ENCODE measurements at places on chromosomes 3 and 15.

- DNase-seq: no peak
Observed at GRCh38 chr3:72990701-72991395, 5.8 kb upstream of the PPP4R2 start.

DNA sequence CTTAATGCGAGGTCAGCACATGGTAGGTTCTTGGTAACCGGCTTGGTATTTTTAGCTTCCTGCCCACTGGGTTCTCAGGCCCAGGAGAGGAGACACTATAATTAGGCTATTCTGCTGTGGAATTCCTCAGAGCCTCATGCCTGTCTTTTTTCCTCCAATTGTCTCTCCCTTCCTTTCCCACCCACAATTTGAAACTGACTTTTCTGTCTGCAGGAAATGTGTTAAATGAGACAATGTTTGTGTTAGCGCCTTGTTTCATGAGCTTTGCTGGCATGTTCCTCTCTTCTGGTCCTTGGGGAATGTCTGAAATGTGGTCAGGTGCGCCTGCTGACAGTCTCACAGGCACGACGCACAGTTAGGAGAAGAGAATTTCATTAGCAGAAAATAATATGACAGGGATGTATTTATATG is 223.6 kb upstream of the CTNNB1 start:
- no peak for DNase-seq

DNA sequence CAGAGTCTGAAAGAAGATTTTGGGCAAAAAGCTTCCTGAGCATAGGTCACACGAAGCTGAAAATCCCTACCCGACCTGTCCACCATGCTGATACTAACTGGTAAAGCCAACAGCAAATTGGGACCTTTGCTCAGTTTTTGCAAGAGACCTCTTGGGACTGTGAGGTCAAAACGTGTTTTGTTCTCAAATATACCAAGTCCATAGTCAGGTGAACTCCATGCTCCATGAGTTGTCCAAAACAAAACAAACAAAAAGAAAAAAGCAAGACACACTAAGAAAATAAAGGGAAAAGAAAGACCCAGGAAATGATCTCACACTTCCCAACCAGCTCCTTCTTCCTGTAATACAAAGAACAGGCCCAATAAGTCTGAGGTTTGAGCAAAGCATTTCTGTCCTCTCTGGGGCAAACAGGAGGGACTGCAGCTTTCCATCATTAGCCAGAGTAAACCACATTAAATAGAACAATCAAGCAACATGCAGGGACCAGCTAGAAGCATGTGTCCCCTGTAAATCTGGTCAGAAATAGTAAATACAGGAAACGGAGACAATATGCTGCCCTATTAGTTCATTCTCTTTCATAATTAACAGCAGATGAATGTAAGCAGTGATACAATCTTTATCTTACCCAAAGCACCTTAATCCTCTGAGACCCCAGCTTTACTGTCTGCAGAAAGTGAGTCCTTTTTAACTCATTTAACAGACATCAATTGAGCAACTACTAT is 125.0 kb upstream of the LIPC start:
- DNase-seq: no peak

DNA sequence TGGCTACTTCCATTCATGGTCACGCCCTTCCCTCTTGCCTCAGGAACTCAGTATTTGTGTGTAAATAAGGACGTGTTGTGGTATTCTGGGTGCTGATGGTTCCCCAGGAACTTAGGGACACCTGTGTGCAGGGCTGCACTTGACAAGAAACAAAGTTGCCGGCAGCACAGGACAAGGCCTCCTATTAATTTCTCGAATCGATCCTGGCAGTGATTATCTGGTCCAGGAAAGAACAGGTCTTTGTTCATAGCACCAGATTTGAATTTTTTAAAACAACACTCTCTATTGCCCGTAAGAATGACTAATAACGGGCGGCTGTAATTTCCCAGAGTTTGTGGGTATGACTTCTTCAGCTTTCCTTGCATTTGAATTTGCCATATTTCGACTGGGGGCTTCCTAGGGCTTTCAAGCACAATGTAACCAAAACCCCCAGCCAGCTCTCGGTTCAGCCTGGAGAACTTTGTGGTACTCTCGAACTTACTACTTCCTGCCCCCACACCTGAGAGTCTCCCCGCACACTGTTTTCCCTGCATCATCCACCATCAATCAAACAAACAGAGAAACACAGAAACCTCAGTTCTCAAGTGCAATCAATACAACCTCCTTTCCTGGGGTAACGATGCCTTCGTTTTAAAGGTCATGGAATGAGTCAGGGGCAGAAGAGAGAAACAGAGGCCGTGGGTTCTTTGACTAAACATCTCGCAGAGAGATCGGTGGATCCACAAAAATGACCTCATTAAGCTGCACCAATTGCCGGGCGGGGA is 241.7 kb upstream of the ICE2 start:
- DNase-seq: no peak

DNA sequence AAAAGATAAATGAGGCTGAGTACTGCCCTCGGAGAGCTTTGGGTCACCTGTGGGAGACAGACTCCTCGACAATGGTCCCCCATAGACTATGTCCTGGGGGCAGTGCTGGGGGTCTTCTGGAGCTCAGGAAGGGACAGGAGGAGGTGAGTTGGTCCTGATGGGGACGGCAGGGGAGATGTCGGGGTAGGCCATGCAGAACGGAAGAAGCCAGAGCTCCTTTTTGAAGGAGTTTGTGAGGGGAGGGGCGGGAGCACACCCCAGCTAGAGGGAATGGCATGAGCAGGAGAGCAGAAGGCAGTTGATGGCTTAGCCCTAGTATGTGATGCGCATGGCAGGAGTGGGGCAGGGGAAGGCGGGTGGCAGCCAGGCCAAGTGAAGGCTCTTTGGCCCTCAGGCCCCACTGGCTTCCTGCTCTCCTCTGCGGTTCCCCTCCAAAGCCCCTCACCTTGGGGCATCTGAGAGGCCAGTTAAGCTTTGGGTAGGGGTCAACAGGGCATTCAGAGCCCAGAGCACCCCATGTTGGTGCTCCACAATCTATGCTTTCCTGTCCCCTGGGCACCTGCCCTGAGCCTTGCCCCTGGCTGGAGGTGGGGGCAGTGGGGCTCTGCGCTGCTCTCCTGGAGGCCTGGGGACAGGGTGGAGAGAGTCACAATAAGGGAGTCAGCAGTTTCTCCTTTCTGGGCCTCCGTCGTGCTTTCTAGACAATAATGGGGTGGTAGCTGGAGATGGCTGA is 179.3 kb downstream of the SMAD6 start:
- DNase-seq: no peak

DNA sequence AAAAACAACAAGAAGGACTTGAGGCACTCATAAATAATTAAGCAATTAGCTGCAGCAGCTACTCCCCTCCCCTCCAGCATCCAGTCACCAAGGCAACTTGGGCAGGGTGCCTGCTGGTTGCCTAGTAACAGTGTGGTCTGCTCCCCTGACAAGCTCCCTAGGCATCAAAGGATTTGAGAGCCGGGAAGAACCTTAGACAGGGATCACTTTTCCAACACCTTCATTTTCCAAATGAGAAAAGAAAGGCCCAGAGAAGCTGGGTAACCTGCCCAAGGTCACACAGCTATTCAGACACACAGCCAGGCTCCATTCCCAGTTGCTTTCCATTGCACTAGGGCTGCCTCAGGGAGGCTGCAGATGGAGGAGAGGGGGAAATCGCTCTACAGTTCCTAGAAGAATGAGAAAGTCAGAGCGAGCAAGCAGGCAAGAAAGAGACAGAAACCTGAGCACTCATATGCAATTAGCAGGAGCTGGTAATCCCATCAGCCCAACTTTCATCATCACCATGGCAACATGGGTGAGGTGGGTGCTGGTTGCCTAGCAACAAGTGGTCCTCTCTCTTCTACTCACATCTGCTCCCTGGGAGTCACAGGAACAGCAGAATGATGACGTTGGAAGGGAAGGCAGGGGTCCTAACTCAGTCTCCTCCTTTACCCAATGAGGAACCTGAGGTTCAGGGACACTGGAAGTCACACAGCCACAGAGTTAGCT is 3.6 kb upstream of the EIF4E3 start:
- DNase-seq: no peak

DNA sequence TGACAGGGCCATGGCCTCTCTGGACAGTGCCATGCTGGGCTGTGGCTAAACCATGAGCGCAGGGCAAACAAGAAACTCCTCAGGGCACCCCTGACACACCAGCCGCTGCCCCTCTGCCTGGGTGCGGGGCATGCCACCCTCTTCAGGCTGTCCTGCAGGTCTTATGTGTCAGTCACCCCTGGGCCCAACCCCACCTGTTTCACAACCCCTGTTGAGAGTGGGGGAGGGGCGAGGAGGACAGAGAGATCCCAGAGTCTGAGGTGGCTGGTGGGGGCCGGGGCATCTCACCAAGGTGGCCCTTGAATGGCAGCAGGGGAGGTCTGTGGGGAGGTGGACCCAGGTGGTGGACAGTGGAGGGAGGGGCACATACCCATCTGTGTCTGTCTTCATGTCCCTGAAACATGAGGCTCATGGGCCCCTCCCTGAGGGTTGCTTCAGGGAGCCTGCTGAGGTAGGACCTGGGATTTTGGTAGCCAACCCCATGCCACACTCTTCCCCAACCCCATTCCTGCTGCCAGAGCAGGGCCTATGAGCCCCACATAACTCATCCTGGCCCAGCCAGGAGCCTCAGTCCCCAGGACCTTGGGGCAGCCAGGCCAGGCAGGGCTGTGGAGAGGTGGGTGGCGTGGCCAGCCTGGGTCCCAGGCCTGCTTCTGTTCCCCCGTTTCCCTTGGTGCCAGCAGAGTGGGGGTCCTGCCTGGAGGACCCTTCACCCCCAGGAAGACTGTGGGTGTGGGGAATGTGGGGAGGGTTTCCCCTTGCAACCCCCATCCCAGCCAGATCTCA is 1.7 kb upstream of the STAB1 start:
- no peak for DNase-seq

GRCh38 chr3:32592011-32592410 is 21.4 kb upstream of the DYNC1LI1 start:
- no peak for DNase-seq

GRCh38 chr3:129467932-129468331 is 27.9 kb downstream of the IFT122 start:
- no peak for DNase-seq

- DNase-seq: no peak
Observed at GRCh38 chr15:51497806-51498205, 124.8 kb downstream of the DMXL2 start.

DNA sequence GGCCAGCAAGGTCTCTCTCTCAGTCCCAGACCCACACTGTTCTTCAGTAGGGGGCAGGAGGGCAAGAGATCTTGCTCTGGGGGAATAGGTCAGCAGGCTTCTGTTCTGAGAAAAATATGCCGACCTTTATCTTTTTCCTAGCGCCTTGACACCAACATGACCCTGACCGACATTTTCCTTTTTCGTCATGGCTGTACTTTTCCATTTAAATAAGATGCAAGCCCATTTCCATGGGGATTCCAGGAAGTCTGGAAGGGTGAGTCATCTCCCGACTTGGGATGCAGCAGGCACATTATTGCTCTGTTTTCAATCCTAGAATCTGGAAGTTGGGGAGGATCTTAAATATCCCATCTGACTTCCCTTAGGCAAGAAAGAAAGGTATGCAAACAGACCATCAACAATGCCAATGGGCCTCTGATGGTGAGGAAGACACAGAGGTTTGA is 261.5 kb upstream of the LRTM1 start:
- peak; percentile 45 for DNase-seq

GRCh38 chr15:77657634-77658238 is 25.0 kb upstream of the LINGO1 start:
- no peak for DNase-seq

- DNase-seq: peak; percentile 57
Observed at GRCh38 chr3:141561426-141562034, 74.7 kb downstream of the RASA2 start.

Measured in LoVo (cell line).